Stimulated activated naive CD4-positive, alpha-beta T cell treated with Interleukin-2 at 50 U/mL for 16 hours (primary cell): ENCODE measurements at places on chromosomes 11 and 22.

DNA sequence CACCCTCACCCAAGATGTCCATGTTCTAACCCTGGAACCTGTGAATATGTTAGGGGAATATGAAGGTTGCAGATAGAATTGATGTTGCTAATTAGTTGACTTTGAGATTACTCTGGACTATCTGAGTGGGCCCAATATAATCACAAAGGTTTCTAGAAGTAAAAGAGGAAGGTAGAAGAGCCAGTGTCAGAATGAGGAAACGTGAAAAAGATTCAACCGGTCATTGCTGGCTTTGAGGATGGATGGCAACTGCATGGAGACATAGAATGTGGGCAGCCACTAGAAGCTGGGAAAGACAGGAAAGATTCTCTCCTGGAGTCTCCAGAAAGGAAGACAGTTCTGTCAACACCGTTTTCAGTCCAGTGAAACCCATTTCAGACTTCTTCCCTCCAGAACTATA, 86.6 kb downstream of the CLPB start:
- no peak for DNase-seq

DNA sequence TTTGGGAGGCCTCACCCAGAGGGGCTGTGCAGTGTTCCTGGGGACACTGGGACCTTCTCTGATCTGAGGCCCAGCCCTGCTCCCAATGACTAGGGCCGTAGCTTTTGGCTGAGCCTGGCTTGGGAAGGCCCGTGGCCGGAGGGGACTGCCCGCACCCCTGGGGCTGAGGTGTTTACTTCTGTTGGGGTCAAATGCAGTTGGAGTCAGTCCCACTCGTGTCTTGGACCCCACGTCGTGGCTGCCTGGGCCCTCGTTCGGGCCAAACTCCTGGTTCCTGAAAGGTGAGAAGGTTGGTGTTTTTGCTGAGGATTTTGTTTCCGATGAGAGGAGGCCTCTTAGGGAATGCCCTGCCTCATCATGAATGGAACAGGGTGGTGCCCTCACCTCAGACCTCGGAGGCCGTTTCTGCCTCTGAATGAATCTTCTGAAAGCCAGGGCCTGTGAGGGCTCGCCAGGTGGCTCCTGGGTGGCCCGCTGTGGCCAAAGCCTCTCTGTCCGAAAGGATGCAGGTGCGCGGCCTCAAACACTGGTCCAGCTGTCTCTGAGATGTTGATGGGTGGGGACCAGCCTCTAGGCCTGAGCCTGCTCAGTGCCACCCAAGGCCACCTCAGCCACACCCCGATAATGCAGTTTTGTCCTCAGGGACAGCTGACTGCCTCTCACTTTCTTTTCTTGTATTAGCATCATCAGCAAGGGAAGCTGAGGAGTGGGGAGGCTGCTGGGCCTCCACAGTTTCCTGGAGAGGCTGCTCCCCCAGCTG, 40.3 kb upstream of the A4GALT start:
- DNase-seq = no peak

DNA sequence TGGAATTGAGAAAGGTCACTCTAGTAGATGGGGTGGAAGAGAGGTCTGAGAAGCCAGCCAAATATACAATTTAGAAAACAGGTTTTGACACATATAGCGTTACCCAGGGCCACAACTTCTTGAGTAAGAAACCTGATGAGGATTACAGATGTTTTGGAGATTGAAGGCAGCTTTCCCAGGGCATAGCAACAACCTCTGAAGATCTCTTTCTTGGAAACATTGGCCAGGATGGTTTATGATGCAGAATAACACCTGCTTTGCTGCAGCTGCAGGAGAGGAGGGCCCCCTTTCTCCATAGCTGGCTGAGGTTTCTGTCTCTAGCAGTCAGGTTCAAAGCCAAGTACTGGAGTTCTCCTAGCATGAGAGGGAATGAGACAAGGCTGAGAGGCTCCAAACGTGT, 75.1 kb upstream of the NUP50 start:
- DNase-seq = no peak

- no peak for DNase-seq
Observed at GRCh38 chr22:37185646-37186227, 2.3 kb downstream of the C1QTNF6 start.

DNA sequence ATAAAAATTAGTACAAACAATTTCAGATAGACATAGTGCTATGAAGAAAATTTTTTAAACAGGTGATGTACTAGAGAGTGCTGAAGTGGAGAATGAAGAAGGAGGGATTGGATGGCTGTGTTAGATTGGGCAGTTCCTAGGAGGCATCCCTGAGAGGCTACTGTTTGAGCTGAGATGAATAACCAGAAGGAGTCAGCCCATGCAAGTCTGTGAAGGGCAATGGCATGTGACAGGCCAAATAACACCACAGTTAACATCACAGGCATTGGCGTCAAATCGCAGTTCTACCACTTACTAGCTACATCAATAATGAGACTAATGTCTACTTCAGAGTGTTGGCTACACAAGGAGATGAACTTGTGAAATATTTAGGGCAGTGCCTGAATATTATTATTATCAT, 35.4 kb downstream of the HORMAD2 start:
- DNase-seq = no peak

DNA sequence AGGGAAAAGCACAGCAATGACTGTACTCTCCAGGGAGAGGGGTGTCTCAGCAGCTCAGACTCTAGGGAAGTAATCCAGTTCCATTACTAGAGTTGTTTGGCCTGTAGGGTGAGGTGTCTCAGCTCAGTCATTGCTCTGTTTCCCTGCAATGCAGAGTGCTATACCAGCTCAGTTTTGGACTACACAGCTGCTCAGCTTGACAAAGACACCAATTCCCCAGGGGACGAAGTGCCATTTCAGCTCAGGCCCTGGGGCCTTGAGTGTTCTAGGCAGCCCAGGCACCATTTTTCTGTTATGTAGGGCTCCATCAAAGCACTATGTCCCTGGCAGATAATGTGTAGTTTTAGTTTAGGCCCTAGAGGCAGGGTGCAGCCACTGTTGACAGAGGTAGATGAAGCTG, 18.2 kb downstream of the CALCB start:
- no peak for DNase-seq

GRCh38 chr22:30309951-30310741, 16.6 kb downstream of the TBC1D10A start:
- DNase-seq = no peak

GRCh38 chr11:64036087-64037026, 626 bp downstream of the FLRT1 start:
- no peak for DNase-seq

GRCh38 chr22:20248461-20248978, 19.6 kb downstream of the RTN4R start:
- no peak for DNase-seq
